B cell (primary cell): ENCODE measurements at places on chromosomes 11 and 22.

GRCh38 chr22:22380098-22381030 is 128.2 kb downstream of the ZNF280B start:
- DNase-seq: peak; percentile 87

- no peak for DNase-seq
These were observed 36.1 kb downstream of the RRP8 start for GRCh38 chr11:6567371-6567745.

DNA sequence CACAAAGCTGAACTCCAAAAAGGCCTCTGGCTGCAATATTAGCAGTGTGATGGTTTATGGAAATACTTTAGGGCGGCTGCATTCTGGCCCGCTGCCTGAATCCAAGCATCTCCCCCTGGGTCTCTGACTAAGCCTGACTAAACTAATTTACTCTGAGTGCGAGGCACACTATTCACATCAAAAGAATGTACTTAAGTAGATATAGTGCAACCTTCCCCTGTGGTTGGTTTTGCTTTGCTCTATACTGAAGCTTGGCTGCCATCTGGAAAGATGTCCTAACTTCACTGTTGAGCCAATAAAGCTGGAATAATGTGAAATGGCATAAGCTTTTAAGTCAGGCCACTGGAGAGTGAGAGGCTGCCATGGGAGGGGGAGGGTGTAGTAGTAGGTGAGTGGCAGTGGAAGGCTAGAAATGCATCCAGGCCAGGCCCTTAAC is 321.6 kb downstream of the AASDHPPT start:
- no peak for DNase-seq

DNA sequence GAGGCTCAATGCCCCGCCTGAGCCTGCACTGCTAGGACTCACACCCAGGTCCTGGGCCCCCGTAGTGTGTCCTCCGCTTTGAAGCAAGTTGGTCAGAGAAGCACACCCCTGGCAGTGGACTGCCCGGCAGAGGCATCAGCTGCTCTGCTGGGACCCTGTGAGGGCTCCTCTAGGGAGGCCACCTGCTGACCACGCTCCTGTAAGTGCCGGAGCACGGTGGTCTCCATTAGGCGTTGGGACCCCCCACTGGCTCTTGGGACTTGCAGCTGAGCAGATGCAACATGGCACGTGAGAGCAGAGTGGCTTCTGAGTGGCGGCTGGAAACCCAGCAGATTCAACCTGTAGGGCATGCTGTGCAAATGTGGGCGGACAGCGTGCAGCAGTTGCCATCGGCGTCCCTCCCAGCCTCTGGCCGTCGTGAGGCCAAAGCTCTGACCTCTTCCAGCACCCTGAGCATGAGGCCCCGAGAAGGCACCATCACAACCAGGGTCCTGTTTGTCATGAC is 16.9 kb downstream of the MRGPRG start:
- DNase-seq: no peak

DNA sequence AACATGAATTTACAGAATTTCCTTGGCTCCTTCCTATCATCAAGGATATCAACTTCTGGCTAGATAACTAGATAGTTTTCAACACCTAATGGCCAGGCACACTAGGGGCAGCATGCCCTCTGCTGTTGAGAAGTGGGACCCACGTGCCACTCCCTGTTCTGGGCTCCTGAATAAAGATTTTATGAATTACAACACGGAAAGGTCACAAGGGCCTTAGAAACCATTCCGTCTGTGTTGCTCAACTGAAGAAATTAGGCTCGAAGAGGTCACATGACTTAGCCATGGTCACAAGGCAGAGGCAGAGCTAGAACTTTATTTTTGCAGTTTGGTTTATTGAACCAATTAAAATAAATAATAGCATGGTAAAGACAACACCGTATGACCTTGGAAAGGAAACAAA is 36.0 kb downstream of the PRCP start:
- peak; percentile 17 for DNase-seq

- peak; percentile 79 for DNase-seq
These were observed 60.1 kb downstream of the PRR5L start for GRCh38 chr11:36356201-36356600.

DNA sequence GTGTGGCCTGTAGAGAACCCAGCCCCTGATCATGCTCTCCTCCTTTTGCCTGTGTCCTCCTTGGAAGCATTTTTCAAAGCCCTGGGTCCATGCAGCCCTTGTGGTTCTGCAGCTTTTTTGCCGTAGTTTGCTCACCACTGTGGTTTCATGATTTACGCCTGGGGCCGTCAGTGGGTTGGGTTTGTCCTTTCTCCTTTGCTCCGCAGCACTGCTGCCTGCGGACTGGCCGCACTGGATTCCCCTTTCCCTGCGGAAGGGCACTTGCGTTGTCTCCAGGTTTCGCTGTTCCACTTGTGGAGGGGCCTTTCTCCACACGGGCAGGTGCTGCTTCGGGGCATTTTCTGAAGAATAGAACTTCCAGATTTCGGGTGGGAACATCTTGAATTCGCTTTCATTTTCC is 1260.9 kb downstream of the BRD1 start:
- no peak for DNase-seq

- peak; percentile 14 for DNase-seq
These were observed 107.7 kb upstream of the CLMP start for GRCh38 chr11:123302751-123303195.

- DNase-seq: no peak
These were observed 176.4 kb downstream of the KIRREL3 start for GRCh38 chr11:126824035-126824607.

GRCh38 chr11:131488238-131488637 is 117.8 kb downstream of the NTM start:
- no peak for DNase-seq
